ENCODE measurements at places on chromosomes 16 and 17.
A peak's percentile ranks its signal among the peaks of the same experiment; 100 is the strongest.

DNA sequence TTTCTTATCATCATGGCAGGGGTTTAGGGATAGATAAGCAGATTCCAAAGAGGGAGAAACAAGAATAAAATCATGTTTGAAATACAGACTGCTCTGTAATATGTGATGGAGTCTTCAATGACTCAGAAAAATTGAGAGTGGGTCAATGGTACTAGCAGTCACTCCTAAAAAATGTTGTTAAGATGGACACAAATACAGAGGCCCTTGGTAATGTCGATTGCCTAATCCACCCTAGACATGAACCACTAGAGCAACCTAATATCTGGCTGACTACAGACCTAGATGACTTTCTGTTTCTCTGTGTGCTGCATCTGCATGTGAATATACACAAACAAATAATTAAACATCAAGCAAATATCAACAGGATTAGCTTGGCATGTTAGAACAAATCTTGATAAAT is 135.8 kb downstream of the CDH8 start:
- DNase-seq = peak; percentile 8

DNA sequence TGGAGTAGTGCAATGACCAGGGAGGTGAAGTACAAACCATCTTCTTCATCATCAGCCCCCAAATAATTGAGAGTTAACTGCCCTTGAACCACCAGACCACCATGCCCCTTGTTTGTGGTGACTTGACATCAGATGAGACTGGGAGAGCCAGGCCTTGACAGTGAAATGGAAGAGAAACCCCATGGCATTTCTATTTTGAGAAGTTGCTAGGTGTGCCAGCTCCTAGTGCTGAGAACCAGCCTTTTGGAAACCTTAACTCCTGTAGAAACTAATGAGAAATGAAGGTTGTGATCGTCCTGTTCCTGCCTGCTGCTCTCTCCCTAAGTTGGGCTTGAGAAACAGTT is 2.8 kb downstream of the TMEM94 start:
- DNase-seq = no peak

- peak; percentile 8 for DNase-seq
These were observed 12.5 kb upstream of the C1QTNF8 start for GRCh38 chr16:1108299-1109252.

- DNase-seq = no peak
These were observed 21.4 kb downstream of the ASPSCR1 start for GRCh38 chr17:81998691-81999438.

- no peak for DNase-seq
These were observed 13.3 kb downstream of the NDUFAF8 start for GRCh38 chr17:81252326-81252986.

DNA sequence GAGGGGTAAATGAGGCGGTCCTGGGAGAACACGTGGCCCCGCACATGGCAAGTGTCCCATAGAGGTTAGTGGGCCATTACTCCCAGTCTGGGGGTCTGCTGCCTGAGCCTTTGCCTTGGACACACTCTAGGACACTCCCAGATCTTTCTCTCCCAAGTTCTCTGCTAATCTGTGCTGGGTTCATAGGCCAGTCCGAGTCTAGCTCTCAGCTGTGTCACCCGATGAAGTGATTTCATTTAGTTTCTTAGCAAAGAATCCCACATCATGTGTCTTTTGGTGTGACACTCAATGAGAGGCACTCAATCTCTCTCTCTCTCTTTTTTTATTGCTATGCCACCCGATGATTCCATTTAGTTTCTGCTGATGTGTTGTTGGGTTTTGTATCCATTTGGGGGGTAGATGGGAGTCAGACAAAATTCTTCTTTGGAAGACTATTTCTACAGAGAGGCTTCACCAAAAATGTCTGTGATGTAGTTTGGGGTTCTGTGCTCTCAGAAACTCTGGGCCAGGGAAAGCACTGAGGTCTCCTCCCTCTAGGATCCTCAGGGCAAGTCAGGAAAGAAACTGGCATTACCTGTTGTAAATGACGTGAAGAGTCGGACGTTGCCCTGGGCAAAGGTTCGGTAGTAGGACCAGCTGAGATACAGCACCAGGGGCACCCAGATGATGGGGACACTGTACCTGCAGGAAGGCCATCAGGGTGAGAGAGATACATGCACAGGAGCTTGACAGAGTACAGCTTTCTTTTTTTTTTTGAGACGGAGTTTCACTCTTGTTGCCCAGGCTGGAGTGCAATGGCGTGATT is 25.2 kb upstream of the MLKL start:
- DNase-seq = no peak

- DNase-seq = no peak
These were observed 45.0 kb downstream of the USP31 start for GRCh38 chr16:23104032-23104955.

DNA sequence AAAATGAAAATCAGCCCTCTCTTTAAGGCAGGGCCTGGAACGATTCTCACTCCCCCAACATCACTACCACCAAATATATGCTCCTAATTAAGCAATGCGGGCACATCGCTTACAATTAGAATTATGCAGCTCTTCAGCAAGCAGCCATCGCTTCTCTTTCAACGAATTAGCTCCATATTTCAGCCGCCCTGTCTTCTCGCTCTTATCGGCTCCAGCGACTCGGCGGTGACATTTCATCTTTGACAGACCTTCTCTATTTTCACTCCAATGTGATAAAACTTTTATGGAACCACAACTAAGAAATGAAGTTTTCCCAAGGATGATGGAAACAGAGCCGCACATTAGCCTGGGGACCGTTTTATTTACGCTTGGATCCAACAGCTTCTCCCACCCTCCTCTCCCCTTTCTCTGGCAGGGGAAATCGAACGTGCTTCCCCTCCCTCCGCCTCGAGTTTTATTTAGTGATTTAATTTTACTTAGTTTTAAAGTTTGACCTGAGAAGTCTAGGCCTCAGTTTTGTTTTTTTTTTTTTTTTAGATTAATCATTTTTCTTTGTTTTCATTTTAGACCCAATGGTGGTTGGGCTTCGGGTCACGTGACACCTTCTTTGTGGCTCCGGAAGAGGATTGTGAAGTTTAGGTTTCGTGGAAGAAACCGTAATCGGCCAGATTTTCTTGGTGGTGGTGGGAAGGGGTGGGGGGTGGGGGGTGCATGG is 3.1 kb upstream of the HOXB2 start:
- DNase-seq = no peak

DNA sequence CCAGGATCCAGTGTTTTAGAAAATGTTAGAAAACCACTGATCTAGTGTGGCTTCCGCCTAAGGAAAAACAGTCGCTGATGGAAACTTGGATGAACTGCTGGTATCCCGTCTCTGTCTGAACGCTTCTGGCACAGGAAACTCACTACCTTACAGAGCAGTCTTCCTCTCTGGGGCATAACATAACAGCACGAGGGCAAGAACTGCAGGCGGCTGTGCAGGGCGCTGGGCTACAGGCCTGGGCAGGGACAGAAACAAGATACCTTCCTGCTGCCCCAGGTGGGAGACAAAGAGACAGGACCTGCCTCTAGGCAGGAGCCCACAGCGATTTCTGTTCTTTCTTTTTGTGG is 10.5 kb downstream of the MXRA7 start:
- DNase-seq = no peak

- DNase-seq = peak; percentile 18
These were observed 565 bp upstream of the XAF1 start for GRCh38 chr17:6755281-6755680.

DNA sequence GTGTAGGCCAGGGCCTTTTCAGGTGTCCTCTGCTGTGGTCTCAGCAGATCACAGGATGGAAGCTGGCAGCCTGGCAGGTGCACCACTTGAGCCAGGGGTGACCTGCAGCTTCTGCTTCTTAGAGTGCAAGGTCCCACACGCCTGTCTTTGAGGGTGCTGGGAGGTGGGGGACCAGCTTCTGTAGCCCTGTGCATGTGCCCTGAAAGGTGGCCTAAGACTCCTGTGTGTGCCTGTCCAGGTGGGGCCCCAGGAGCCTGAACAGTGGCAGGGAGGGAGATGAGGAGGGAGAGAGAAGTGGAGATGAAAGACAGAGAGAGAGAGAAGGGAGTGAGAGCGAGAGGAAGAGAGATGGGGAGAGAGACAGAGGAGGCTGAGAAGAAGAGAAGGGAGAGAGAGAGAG is 46.2 kb downstream of the LGALS9 start:
- DNase-seq = no peak

DNA sequence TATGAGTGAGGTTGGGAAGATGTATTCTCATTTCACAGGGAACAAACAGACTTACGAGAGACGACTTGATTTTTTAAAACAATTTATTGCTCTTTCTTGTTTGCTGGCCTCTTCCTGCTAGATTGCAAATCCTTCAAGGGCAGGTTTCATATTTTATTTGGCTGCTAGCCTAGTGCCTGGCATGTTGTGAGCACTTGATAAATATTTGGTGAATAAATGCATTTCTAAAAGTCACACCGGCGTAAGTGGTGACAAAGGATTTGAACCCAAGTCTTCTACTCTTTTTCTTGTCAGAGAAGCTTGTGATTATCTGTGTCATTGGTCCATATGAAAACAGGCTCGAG is 1.4 kb downstream of the WWP2 start:
- DNase-seq = no peak

- DNase-seq = no peak
These were observed 257.6 kb upstream of the HSBP1 start for GRCh38 chr16:83550183-83550569.

GRCh38 chr16:90055371-90055770 is 21.8 kb downstream of the PRDM7 start:
- DNase-seq = no peak

DNA sequence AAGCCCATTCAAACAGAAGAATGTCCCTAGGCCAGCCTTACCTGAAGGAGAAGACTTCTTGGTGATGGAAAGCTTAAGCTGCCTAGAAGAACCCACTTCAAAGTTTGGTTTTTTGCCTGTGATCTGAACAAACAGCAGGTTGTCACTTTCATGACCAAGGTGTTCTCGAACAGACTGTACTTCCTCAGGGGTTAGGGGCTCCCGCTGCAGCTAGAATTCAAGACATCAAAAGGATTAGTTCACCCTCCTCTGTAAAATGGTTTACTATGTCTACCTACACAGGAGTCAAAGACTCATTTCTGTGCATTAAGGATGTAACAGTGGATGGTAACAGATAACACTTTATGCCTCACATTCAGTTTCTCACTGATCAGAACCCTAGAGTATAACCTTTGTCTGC is 13.2 kb downstream of the CIAPIN1 start:
- DNase-seq = no peak

DNA sequence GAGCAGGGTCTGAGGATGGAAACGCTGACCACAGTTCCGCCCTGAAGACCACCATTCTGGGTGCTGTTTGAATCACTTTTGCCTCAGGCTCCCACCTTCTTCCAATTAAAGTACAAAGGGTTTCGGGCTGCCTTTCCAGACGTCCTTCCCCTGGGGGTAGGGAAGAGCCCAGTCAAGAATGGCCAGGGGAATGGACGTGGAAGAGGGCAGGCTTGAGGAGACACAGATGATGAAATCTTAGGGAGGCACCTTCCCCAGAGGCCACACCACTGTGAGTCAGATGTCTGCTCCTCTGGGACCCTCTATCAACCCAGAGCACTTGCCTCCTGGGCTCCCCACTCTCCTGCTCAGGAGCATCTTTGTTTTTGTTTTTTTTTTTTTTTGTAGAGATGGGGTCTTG is 27.5 kb upstream of the MTSS2 start:
- no peak for DNase-seq

GRCh38 chr17:73551759-73552158 is 92.5 kb downstream of the SDK2 start:
- DNase-seq = no peak

DNA sequence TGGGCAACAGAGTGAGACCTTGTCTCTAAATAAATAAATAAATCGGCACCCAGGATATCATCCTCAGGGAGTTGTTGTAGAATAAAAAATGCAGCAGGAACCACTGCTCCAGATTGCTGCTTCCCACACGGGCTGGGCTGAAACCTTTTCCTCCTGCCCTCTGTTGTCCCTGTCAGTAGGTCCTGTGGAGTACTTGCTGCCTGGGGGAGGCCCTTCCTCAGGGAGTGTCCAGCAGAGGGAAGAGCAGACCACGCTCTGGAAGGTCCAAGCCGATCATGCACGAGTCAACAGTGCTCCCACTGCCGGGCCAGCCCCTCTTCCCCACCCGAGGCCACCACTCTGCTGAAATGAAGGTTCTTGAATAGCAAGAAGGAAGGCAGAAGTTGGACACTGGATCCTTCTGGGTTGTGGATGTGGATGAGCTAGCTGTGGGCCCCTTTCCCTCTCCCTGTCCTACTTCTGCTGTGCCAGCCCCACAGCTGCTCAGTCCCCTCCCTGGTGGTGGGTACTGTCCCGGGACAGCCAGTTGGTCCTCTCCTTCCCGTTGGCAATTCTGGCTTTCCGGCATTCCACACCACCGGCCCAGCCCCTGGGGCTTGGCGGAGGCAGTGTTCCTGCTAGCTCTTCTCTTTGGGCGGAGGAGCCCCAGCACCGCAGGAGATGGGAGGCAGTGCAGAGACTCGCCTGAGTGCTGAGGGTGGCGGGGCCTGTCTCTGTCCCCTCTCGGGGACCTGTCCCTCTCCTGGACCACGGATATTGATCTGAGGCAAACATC is 10.8 kb downstream of the CDK5R1 start:
- DNase-seq = no peak

DNA sequence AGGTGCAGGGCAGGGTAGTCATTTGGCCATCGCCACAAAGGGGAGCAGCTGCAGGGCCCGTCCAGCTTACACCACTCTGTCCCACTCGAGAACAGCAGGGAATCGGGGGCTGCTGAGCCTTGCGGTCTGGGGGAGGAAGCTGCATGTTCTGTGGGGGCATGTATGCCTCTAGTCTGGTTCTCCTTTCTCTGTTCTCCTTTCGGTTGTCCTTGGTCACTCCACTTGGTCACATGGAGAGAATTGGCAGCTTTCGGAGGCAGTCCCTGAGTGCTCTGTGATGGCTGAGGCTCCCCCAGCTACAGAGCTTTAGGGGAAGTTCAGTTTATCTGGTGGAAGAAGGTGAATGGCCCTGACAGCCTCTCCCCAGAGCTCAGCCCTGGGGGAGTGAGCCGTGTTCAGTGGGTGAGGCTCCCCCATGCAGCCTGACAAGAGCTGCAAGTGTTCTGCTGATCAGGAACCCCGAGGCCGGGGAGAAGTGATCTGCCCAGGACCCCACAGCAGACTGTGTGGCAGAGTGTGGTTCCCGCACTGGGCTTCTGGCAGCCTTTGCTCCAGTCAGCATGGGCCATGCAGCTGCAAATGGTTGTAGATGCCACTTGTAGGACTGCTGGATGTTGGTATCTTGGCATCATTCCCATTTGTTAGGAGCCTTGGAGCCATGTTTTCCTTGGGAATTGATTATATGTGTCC is 22.3 kb upstream of the SMPD3 start:
- DNase-seq = no peak

DNA sequence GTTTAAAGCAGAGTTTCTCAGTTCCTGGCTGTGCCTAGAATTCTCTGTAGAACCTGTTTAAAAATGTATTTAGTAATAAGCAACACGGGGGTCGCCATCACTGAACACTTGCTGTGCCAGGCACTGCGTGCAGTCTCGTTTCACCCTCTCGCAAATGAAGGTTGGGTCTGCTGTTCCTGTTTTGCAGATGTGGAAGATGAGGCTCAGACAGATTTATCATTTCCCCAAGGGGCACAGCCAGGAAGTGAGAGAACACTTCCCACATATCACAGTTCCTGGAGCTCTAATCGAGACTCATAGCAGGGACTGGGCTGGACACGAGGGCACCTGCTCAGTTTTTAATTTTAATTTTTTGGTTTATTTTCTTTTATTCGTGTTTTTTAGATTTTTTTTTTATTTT is 122.7 kb downstream of the ABCC6 start:
- no peak for DNase-seq

- no peak for DNase-seq
These were observed 152.7 kb upstream of the CHMP6 start for GRCh38 chr17:80839026-80839345.

Measured in AG09309 (cell line).